IPS DF 6.9 (cell line): ENCODE measurements at places on chromosomes 3 and 15.

DNA sequence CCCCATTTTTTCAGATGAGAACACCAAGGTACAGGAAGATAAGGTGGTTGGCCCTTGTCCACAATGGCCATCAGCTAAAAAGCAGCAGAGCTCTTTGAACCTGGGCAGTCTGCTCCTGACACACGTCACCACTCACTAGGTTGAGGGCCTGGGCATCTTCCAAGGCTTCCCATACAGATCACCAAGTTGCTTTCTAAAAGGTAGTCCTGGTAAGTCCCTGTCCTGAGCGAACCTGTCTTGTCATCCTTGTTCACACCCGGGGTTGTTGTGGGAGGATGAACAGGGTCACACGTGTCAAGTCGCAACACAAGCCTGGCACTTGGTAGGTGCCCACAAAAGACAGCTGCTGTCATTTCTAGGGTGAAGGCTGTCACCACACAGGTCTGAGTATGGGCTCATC, 260.4 kb downstream of the EPHB1 start:
- no peak overlapping the region for H3K4me3 ChIP-seq
- DNase-seq: no peak
- no peak overlapping the region for H3K27ac ChIP-seq
- H3K4me1 ChIP-seq: peaks cover 2% of the 10 kb centered on the region; the same call in 1 of the 2 replicates

- no peaks in the 10 kb centered on the region for H3K4me1 ChIP-seq
- H3K27ac ChIP-seq: no peak overlapping the region
- no peaks in the 10 kb centered on the region for H3K36me3 ChIP-seq
- no peak overlapping the region for H3K4me3 ChIP-seq
Measured at GRCh38 chr3:115330430-115330829, 183.3 kb upstream of the ZBTB20 start.

DNA sequence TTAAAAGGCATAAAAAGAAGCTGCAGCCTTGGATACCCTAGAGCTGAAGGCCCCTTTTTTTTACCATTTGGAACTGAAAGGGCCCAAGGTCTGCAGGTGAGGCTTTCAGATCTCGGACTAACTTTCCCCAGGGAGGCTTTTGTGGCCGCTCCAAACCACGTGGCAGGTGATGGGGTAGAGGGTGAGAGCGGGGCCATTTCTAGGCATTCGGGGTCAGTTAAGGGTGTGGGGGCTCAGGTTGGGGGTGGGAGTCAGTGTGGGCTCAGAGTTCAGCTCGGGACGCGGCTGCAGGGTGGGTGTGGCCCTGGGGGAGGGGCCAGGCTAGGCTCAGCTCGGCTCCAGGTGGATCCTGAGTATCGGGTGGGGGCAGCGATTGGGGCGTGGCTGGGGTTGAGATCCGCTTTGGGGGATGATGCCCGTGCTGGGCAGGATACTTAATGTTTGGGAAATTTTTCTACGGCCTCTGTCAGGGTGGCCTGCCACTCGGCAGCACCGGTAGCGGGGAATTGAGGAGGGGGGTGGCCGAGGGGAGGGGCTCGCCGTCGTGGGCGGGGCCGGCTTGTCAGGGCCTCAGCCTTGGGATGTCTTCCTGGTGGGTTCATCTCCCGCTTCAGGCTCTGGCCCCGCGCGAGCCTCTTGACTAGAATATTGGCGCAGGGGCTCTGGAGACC, 2.5 kb downstream of the KLF13 start:
- H3K27ac ChIP-seq: no peak overlapping the region
- H3K36me3 ChIP-seq: no peaks in the 10 kb centered on the region; the same call in 1 of the 2 replicates
- H3K4me3 ChIP-seq: peak overlapping the region; percentile 98; the same call in 1 of the 2 replicates
- H3K27me3 ChIP-seq: no peaks in the 10 kb centered on the region
- peaks cover 6% of the 10 kb centered on the region for H3K4me1 ChIP-seq

DNA sequence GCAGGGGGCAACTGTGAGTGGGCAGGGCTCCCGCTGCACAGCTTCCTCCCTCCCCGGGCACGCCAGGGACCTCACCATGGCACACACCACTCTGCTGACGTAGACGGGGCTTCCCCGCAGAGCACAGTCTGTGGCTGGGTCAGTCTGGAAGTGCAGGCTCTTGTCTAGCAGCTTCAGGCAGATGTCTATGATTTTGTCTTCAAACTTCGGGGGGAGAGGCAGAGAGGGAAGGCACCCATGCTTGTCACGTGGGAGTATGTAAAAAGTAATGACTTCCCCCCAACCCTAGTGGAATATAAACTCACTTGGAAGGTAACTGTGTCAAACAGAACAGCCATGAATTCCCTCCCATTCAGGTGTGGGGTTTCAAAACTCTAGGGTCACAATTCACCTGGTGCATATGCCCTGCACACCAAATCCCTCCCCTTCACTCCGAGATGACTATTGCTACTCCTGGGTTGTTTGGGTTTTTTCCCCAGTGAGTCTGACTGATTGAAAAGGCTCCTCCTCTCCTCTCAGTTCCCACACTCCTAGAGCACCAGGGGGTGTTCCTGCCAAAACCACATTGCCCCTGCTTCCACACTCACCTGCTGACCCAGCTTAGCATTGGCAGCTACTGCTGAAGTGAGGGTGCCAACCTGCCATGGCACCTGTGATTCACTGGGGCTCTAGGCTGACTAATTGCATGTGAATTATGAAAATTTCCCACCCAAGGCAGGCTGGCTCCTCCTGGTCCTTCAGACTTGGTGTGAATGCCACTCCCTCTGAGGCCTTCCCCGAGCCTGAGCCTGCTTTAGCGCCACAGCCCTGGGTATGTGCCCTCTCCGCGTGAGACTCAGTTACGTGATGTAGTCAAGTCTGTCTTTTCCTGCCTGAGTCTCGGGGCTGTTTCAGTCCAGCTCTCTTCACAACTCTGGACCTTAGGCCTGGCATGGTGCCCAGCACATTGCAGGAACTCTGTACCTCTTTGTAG, 13.0 kb downstream of the TGM5 start:
- H3K27ac ChIP-seq: no peak overlapping the region
- H3K27me3 ChIP-seq: no peaks in the 10 kb centered on the region
- H3K4me1 ChIP-seq: no peaks in the 10 kb centered on the region
- DNase-seq: no peak
- no peaks in the 10 kb centered on the region for H3K36me3 ChIP-seq

- H3K4me3 ChIP-seq: no peak overlapping the region
- no peak overlapping the region for H3K27ac ChIP-seq
- H3K4me1 ChIP-seq: no peaks in the 10 kb centered on the region
- H3K36me3 ChIP-seq: no peaks in the 10 kb centered on the region
- no peak for DNase-seq
- H3K27me3 ChIP-seq: no peaks in the 10 kb centered on the region
Measured at GRCh38 chr3:181302960-181303359, 313.4 kb upstream of the DNAJC19 start.

DNA sequence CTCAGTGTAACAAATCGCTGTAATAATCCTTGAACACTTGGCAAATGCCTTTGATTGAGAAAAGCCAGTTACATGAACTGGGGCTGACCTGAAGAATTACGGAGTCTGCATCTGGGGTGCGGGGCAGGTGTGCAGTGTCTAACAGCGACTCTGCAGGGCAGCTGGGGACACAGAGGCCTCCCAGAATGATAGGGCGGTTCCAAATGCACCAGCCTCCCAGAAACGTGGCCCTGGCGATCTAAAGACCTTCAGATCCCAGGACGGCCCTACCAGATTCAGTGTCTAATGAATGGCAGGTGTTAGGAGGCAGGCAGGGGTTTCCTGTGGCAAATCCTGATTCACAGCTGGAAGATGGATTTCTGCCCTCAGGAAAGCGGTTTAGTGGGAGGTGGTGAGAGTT, 100.5 kb upstream of the RGMA start:
- peaks cover 3% of the 10 kb centered on the region for H3K4me1 ChIP-seq
- H3K27me3 ChIP-seq: no peaks in the 10 kb centered on the region; the same call in 1 of the 2 replicates
- H3K27ac ChIP-seq: no peak overlapping the region
- no peak overlapping the region for H3K4me3 ChIP-seq
- no peaks in the 10 kb centered on the region for H3K36me3 ChIP-seq
- no peak for DNase-seq
